GM19239 (cell line): ENCODE measurements at places on chromosomes 2 and 18.
A peak's percentile ranks its signal among the peaks of the same experiment; 100 is the strongest.

GRCh38 chr2:225040856-225041206, 1.4 kb downstream of the DOCK10 start:
- DNase-seq = peak; percentile 26

GRCh38 chr18:36629138-36629530, 199.7 kb downstream of the TPGS2 start:
- no peak for DNase-seq

- no peak for DNase-seq
Measured at GRCh38 chr2:58634653-58635370, 393.7 kb upstream of the FANCL start.

DNA sequence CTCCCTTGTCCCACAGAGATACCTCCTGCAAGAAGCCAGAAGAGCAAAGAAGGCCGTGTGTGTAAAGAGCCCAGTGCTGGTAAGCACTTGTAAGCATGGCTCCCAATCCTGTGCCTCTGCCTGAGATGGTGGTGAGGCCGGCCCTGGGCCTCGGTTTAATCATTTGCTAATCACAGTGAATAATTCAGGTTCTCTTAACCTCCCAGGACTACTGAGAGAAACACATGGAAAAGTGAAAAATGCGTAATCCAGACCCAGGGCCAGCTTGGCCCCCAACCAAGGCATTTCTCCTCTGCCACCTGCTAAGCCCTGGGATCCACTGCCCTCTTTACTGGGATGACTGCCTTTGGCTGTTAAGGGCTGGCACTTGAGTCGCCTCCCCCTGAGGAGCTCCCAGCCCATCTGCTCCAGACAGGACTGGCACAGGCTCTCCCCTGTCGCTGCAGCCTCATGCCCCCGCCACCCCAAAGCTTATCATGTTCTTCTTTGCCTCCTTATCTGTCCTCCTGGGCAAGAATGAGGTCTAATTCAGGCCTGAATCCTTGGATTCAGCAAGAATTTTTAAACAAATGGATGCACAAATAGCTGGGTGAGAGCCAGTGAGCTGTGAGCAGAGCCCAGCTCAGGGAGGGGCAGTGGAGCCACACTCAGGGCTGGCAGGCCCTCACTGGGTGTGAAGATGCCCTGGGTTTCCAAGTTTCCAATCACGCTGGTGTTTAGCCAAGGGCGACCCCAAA, 193.9 kb upstream of the HS6ST1 start:
- DNase-seq = no peak

GRCh38 chr2:192190474-192190873, 4.3 kb downstream of the TMEFF2 start:
- no peak for DNase-seq

- DNase-seq = no peak
Measured at GRCh38 chr2:121338281-121338680, 53.3 kb upstream of the TFCP2L1 start.

DNA sequence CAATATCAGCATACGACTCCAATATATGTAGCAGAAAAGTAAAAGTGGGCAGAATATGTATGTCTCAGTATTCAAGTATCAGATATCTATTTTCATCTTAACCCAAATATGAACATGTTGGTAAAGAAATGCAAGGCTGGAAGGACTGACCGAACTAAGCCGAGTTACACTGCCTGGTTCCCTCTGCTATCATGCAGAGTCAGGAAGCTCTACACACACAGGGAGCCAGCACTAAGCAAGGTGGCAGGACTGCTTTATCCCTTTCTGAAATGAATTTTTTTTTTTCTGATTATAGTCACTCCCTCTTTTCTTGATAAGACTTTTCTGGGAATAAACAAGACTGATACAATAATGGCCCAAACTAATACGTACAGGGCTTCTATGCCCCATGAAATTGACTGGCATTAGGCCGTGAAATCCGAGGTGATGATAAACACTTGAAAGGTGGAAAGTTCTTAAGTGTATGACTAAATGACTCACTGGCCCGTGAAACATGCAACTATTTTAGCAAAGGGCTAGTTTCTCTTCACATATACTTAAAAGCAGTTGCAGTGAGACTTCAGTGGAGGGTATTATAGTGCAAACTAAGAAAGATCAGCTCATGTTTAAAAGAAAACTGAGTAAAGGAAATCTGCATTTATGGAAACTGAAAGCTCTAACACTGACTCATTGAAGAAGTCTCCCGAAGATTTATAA, 14.9 kb downstream of the DPP4 start:
- no peak for DNase-seq

DNA sequence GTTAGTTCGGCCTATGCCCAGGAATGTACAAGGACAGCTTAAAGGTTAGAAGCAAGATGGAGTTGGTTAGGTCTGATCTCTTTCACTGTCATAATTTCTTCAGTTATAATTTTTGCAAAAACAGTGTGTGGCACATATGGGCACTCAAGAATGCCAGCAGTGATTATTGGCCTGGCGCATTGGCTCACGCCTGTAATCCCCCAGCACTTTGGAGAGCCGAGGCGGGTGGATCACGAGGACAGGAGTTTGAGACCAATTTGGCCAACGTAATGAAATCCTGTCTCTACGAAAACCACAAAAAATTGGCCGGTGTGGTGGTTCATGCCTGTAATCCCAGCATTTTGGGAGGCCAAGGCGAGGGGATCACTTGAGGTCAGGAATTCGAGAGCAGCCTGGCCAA, 75.7 kb upstream of the MSH2 start:
- no peak for DNase-seq

GRCh38 chr2:33589444-33589843, 9.7 kb downstream of the FAM98A start:
- DNase-seq = no peak

- no peak for DNase-seq
Measured at GRCh38 chr2:23183733-23184132, 201.2 kb upstream of the KLHL29 start.

DNA sequence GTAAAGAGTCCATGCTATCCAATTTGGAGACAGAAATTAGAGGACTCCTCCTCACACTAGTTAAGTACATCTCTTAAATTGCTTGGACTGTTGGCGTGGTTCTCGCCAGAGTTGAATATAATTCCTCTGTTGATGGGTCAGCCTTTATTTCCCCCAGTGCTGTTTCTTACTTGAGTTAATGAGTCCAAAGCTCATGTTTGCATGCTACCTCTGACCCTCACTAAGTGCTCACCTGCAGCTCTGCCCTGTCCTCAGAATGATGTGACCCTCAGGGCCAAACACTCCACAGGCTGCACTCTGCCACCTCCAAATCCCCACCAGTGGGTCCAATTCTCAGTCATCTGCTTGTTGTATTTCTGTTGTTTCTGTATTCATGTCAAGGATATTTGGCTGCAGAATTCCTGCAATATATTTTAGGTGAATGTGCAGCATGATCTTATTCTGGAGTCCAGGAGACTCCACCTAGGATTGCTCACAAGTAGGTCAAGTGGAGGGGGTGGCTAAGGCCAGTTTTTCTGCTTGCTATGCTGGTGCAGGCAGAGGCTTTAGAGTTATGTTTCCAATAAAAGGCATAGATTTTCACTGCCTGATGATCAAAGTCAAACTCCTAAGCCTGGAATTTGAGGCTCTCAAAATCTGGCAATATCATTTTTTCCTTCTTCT, 37.8 kb downstream of the RDH14 start:
- no peak for DNase-seq

GRCh38 chr18:79796016-79796415, 1.7 kb upstream of the KCNG2 start:
- no peak for DNase-seq

DNA sequence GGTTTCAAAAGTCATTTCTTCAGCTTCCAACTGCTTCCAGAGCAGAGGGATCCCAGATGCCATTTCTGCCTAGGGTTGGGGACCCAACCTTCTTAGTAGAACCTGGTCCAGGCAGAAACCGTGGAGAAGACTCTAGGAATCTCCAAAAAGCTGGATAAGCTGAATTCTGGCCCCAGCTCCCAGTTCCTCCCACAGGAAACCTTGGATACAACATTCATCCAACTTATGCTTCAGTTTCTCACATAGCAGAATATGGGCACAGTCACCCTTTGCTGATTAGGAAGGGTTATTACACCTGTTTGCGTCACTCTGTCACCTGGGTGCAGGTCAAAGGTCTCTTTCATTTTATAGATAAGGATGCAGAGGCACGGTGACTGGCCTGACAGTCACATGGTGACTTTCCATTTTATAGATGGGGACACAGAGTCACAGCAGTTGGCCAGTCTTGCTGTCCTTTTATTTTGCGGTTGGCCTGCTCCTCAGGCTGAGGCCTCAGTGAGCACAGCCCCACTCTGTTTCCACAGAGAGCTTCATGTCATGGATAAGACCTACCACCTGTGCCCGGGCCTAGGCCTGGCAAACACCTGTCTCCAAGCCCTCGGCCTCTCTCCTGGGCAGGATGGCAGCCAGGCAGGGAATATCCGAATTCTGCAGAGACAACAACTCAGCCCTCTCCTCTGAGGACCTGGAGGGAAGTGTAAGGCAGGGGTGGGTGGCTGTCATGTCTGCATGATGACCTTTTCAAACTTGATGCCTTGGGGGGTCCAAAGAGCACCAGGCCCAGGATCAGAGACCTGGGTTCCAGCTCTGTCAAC, 148.8 kb downstream of the SMAD7 start:
- DNase-seq = no peak

DNA sequence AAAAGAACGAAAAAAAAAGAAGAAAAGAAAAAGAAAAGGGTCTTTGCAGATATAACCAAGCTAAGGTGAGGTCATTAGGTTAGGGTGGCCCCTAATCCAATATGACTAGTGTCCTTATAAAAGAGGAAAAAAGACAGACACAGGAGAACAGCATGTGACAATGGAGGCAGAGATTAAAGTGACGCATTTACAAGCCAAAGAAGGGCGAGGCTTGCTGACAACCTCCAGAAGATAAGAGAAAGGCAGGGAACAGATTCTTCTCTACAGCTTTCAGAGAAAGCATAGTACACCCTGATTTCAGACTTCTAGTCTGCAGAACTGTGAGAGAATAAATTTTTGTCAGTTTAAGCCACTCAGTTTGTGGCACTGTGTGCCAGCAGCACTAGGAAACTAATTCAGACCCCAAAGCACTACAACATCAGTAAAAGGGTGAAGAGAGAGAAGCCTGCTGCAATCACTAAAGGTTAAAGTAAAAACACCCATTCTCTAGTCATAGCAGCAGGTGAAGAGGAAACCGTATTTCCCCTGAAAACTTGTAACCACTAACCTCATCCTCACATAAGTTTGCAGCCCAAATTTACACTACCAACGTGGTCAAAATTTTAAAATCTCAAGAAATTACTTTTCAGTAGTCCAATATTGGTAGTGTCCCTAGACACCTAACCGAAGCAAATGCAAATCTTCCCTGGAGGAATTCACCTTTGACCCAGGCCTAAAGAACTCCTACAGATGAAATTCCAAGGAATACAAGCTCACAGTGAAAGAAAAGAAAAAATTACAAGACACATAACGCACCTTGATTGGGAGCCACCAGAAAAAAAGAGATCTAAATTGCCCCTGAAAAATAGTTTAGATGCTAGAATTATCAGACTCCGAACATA, 17.5 kb downstream of the REEP1 start:
- no peak for DNase-seq

DNA sequence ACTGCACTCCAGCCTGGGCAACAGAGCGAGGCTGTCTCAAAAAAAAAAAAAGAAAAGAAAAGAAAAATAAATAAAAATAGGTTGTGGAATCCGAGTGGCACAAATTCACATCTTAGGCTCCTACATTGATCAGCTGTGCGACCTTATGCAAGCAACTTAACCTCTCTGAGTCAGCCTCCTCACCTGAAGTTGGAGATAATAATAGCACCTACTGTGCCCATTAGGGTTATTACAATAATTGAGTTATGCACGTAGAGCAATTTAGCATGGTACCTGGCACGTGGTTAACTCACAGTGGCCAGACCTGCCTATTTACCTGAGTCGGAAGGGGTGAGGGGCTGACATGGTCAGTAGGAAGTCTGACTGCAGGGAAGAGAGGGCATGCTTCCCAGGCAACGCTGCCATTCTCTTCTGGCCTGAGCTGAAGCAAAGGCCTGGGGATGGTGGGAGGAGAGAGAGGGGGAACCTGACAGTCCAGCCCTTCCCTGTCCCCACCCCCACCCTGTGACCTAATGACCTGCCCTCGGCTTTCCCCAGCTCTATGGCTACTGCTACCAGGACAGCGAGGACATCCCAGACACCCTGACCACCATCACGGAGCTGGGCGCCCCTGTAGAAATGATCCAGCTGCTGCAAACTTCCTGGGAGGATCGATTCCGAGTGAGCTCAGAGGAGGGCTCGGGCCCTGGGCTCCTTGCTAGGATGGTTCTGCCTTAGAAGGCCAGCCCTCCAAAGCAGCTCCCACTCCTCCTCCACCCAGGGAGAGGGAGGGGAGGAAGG, 5.1 kb downstream of the PKDCC start:
- no peak for DNase-seq

DNA sequence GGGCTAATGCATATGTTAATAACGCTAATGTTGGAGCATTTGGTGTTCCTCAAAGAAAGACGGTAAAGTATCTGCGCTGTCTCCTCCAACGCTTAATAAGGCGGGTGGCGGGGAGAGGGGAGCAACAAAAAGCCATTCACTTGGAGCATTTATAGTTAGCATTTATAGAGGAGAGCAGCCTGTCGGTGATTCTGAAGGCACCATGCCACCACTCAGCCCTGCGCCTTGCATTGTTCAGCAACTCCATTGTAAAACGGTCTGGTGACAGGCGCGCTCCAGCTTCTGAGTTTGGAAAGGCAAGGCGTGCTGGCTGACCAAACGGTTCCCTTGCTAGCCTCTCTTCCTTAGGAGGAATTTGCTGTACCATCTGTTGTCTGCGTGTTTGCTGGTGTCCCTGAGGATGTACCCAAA, 83.9 kb downstream of the LYPD1 start:
- no peak for DNase-seq

DNA sequence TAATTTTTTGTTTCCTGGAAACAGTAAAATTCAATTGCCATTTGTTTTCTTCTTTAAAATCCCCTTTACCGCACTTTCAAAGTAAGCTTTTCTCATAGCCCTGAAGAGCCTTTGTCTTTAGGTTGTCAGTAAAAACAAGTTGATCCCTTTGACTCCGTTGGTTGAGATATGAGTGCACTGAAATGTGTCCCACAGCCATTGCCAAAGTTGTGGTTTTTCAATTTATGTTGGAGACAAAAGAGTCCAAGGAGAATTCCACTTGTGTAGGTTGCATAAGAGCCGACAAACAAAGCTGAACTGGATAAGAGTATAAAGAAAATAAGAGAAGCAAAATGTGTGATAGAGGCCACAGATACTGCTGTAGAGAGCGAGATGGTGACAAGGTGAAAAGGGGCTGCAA, 26.1 kb upstream of the HNMT start:
- DNase-seq = no peak
